ENCODE measurements at places on chromosomes 5 and 9.

- DNase-seq: no peak
Measured at GRCh38 chr5:98975682-98976407, 47.0 kb upstream of the CHD1 start.

DNA sequence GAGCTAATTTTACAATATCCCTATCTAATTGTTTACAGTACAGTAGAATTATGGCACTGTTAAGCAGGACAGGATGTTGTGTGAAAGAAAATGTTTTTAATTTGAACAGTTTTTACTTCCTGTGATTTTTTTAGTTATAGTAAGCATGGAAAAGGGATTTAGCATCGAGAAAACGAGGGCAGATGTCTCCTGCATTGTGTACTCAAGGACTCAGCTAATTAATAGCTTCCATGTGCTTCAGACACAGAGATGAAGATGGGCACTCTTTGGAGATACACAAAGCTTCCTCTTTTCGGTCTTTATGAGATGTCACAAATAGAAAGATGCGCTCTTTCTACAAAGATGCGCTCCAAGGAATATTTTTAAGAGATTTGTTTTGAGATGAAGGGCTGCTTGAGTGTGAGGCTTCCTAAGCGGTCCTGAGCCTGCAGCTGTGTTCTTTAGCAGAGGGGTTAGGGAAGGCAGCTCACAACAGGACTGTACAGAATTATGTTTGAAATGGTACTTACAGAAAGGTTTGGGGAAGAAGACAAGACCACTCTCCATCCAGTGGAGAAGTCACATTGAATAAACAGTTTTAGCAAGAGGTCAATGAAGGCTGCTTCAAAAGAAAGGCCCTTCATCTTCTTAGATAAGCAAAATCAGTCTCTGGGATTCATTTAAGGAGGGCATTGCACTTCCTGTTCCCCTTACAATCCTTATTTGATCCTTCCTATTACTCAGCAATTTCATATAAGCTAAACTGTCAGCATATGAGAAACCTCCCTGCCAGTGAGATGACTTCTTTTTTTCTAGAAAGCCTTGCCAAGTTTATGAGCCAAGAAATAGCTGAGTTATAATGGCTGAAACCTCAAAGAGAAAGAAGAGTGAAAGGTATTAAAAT is 311.5 kb downstream of the EFNA5 start:
- DNase-seq: no peak

- DNase-seq: no peak
Measured at GRCh38 chr9:84781458-84781857, 111.9 kb downstream of the NTRK2 start.

- DNase-seq: peak; percentile 54
Measured at GRCh38 chr9:34651876-34652601, at the start of gene IL11RA. TSS of gene IL11RA (plus strand) at chr9:34652185. CDS start at chr9:34655218, 3,033 bp downstream.

- DNase-seq: no peak
Measured at GRCh38 chr9:85064811-85065371, 395.4 kb downstream of the NTRK2 start.

- DNase-seq: no peak
Measured at GRCh38 chr9:1979741-1980367, 35.3 kb upstream of the SMARCA2 start.

- DNase-seq: no peak
Measured at GRCh38 chr5:168209244-168209995, 82.0 kb upstream of the WWC1 start.

GRCh38 chr9:11618241-11618805 is 1005.5 kb upstream of the PTPRD start:
- no peak for DNase-seq

GRCh38 chr5:37721447-37721871 is 118.4 kb downstream of the GDNF start:
- peak; percentile 40 for DNase-seq
